Left lobe of liver (tissue), 2 donors: ENCODE measurements at places on chromosomes 1 and 21. TPM values are rescaled to one million over a fixed set of nuclear protein-coding genes. Genes with fewer than 3 reads are reported as not detected.

GRCh38 chr1:30321246-30321910, 402.0 kb downstream of the MATN1 start:
- DNase-seq: no peak

DNA sequence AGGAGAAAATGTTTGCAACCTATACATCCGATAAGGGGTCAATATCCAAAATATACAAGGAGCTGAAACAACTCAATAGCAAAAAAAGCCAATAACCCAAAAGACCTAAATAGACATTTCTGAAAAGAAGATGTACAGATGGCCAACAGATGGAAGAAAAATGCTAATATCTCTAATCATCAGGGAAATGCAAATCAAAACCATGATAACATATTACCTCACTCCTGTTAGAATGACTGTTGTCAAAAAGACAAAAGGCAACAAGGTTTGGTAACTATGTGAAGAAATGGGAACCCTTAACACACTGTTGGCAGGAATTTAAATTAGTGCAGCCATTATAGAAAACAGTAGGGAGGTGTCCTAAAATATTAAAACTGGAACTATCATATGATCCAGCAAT, 74.7 kb downstream of the LEPR start:
- no peak for DNase-seq

The BEST4 gene
- 0.10 TPM for total RNA-seq

The KDM1A gene
- total RNA-seq: 20.0 TPM

DNA sequence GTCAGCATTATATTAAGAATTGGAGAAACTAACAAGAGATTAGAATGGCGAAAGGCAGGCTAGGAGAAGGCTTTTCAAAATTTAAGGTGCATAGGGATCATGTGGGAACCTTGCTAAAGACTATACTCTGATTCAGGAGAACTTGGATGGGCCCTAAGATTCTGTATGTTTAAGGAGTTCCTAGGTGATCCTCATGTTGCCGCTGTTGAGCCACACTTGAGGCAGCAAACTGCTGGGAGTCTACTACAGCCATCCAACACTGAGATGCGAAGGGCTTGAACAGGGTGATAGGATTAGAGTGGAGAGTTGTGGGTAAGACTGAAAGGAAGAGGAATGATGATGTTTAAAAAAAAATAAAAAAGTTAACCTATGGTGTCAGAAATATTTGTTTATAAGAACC, 1013.2 kb downstream of the MRPL39 start:
- DNase-seq: no peak

- DNase-seq: no peak
Measured at GRCh38 chr1:183027031-183027430, 3.8 kb downstream of the LAMC1 start.

GRCh38 chr1:41286992-41287391, 44.9 kb upstream of the SCMH1 start:
- no peak for DNase-seq

- DNase-seq: no peak
Measured at GRCh38 chr1:31031330-31032143, 34.0 kb downstream of the PUM1 start.

The S100A5 gene
- not detected for total RNA-seq

The GNG4 gene
- not detected for total RNA-seq

GRCh38 chr1:11354893-11355553, 82.0 kb downstream of the UBIAD1 start:
- no peak for DNase-seq

- no peak for DNase-seq
Measured at GRCh38 chr1:209585672-209586071, 2.2 kb downstream of the CAMK1G start.

- DNase-seq: no peak
Measured at GRCh38 chr1:176119549-176119948, 87.5 kb downstream of the COP1 start.

The GABRD gene
- not detected for total RNA-seq

The IFNGR2 gene
- 14.9 TPM for total RNA-seq

DNA sequence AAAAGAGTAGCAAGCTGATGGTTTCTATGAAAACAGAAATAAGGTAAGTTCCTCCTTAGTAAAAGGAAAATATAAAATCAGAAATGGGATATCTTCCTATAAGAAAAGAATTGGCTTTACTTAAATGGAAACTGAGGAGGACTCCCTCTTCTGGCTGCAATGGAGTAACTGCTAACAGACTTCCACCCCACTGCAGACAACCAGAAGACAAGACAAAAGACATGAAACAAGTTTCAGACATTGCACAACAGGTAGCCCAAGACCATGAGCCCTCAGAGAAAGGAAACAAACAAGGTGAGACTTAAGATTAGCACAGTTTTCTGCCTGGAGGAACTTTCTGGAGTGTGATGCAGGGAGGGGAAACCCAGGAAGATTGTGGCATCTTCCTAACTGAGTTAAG, 17.0 kb upstream of the OLFML2B start:
- no peak for DNase-seq

The SMAP2 gene
- 36.4 TPM for total RNA-seq

DNA sequence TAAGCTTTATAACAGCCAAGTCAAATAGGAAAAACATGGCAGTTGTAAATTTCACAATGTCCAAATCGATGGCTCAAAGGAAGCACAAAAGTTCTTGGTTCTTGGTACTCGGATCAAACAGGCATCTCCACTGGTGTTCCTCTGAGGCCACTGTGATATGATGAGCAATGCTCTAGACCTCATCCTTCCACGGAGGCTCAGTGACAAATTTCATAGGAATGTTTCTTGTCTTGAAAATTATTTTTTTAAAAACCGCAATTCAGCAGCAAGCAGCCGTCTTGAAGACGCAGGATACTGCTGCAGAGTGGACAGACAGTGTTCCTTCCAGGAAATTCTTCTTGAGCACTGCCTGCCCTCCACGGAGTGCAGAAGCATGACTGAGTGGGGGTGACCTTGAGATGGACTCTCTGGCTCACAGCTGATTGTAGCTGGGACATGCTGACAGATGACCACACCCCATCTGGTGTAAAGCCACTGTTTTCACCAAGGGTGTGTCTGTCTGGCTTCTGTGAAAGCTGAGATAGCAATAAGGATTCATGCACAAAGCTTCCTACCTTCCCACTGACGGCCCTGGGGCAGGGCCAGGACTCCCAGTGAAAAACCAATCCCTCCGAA, 61.9 kb downstream of the TIAM1 start:
- no peak for DNase-seq

DNA sequence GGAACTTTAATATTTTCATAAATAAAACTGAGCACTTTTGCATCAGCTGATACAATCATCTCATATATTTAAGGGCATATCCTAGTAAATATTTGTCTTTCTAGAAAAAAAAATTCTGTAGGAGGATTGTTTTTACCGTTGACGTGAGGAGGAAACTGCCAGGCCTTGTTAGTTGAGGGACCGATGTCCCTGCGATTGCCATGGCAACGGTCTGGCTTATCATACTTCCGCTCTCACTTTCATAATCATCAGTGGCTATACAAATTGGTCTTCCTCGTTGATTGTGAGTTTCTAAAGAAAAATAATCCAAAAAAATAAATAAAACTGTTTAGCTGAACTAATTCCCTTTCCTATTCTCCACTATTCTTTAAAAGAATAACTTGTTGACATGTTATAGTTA, 69.3 kb upstream of the ANGPTL3 start:
- peak; percentile 60 for DNase-seq

DNA sequence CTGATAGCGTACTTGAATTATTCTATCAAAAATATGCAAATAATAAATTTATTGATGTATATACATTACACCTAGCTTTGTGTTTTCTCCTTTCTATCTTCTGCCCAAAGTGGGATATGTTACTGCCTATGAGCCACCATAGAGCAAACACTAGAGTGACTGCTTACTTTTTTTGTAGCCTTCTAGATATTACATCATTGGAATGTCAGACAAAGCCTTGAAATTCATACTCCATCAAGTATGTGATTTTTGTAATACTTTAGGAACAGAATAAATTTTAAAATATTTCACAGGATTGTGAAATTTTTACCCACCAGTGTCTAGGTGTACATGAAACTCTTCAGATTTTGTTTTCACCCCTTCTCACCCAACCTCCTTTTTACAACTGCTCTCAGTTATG, 787.6 kb downstream of the USP25 start:
- DNase-seq: no peak

DNA sequence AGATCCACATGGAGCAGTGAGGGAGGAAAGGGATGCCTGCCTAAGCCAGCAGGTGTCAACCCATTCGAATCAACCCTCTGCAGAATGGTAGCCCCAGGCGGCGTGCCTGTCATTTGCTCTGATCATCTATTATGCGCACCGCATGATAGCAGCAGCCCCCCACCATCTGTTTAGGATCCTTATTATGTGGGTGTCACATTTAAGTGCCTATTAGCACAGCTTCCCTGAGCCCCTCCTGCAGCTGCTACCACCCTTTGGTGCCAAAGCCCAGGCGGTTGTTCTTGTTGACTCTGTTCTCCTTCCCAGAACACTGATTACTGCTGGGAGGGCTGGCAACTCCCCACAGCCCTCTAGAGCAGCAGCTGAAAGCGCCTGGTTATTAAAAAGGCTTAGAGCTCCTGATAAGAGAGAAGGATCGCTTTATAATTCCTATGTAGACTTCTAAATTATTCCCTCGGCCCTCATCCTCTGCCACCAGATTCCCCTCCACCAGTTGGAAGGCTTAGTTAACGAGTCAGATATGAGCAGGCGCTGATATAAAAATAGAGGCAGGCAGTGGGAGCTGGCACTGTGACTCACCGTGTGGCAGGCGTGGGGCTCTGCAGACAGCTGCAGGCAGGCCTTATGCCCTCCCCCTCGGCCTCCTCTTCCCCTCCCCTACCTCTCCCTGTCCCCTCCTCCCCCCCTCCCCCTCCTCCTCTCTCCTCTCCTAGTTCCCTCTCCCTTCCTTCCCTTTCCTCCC, 23.0 kb downstream of the ACTA1 start:
- DNase-seq: no peak

The AADACL3 gene
- total RNA-seq: not detected

The TESK2 gene
- 7.0 TPM for total RNA-seq

GRCh38 chr1:117600325-117600943, 5.4 kb upstream of the TENT5C start:
- DNase-seq: peak; percentile 39
